ENCODE measurements at places on chromosomes 5 and 9.
A peak's percentile ranks its signal among the peaks of the same experiment; 100 is the strongest.

DNA sequence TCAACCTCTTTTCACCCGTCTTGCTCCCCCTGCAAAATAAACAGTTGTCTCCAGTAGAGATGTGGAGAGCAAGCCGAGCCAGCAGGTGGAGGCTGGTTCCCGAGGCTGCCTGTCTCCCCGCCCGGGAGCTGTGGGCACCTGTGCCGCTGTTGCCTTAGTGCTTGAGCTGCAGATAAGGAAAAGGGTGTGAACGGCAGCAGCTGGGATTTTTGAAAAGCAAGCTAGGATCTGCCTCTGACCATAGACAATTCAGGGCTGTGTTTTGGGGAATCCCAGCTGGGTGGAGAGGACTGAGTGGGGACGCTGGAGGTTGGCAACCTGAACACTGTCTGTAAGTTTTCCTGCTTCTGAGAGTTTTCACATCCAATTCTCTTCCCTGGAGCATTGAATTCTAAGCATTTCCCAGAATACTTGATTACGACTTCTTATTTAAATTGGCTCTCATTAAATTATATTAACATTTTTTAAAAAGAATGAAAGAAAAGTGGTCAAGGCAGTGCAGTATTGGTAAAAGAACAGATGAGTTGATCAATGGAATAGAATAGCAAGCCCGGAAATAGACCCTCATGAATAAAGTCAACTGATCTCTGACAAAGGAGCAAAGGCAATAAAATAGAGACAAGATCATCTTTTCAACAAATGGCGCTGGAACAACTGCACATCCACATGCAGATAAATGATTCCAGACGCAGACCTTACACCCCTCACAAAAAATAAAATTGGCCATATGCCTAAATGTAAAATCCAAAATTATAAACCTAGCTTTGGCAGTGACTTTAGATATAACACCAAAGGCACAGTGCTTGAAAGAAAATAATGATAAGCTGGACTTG, 9.7 kb downstream of the WNK2 start:
- no peak for DNase-seq

DNA sequence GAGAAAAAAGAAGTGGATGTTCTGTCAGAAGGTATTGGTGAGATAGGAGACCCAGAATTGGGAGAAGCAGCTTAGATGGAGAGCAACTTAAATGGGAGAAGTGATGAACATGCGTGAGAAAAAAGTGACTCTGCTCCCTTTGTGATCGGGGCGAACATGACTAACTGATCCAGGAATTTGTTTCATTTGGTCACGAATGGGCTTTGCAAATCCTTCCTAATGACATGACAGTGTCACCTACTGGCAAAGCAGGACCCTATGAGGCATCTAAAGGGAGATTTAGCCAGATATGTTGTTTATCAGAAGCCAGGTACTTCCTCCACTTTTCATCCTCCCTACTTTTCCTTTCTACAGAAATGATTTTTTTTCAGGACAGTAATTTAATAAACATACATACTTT, 787.4 kb upstream of the RGMB start:
- peak; percentile 7 for DNase-seq

GRCh38 chr5:14118551-14119320, 24.4 kb upstream of the TRIO start:
- DNase-seq, result peak; percentile 81

GRCh38 chr5:36389245-36389644, 87.5 kb upstream of the RANBP3L start:
- peak; percentile 19 for DNase-seq

- DNase-seq, result no peak
Measured at GRCh38 chr9:136695435-136695895, 8.2 kb upstream of the AGPAT2 start.

DNA sequence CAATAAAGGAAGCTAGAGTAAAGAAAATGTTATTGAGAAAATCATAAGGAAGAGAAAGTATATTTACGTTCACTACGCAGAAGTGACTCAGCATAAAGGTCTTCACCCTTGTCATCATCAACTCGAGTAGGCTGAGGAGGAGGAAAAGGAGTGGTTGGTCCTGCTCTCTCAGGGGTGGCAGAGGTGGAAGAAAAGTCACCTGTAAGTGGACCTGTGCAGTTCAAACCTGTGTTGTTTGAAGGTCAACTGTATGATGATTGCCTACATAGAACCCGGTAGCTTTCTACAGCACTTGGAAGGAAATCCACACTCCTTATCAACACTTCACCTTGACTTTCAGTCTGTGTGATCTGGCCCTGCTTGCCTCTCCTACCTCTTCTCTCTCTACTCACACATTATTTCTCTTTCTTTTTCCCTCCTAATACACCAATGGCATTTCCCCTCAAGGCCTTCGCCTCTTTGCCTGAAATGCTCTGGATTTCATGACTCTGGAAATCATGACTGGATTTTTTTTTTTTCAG, 109.3 kb upstream of the CPEB4 start:
- DNase-seq, result no peak

DNA sequence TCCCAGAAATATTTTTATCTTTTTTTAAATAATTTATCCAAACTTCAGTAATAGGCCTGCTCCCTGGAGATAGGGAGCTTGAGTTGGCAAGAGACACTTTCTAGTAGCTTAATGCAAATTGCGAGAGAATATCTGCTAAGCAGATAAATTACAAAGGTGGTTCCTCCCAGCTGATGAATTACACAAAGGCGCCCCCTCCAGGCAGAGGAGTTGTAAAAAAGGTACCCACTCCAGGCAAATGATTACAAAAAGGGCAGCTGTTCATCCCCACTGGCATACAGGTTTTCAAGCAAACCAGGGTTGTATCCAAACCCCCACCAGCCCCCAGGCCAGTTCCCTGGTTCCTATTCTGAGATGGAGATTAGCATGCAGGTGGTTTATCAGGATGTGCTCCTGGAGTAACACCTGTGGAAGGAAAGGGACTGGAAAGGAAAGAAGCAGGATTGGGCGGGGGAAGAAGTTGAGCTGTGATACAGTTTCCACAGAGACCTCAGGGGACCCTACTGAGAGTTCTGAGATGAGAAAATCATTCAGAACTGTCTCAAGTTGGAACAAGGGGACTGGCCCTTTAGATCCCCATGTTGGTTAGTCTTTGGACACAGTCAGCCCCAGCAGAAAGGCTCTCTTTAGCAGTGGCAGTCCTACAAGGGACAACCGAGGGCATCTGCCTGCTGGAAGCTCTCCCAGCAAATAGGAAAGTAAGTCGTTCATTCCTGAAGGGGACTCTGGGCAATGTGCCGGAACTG, 25.5 kb downstream of the ESM1 start:
- DNase-seq, result peak; percentile 15

- no peak for DNase-seq
Measured at GRCh38 chr9:33458444-33458843, 11.1 kb upstream of the AQP3 start.

DNA sequence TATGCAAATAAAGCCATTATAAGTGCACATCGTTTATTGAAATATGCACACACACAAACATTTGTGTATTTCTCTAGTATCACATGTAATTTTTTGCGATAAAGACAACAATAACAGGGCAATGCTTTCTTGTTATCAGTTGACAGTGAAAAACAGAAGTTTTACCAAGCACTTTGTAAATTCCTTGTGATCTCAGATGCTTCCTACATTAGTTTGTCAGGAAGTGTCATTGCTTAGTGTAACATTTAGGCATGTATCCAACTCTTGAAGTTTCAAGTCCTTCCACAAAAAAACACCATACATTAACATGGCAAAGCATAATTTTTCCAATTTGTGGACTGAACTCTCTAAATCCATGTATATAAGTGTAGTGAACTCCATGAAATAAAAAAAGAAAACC, 46.4 kb downstream of the MOCS2 start:
- no peak for DNase-seq

DNA sequence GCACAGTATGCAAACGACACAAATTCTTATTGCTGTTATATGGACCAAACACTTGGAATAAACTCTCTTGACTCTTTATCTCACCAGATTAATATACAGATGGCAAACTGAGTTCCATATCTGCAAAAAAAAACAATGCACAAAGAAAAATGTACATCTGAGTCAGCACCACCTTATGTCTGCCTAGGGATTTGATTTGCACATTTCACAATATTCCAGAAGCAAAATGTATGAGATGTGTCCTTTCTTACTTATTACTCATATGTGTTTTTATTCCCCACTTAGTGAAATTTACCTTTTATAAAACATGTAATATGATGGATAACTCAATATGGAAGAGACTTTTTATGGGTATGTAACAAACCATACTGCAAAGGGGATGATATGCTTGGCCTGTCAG, 236.9 kb downstream of the GLIS3 start:
- DNase-seq, result no peak

GRCh38 chr5:162334944-162335343, 267.4 kb downstream of the GABRG2 start:
- DNase-seq, result no peak

- no peak for DNase-seq
Measured at GRCh38 chr5:43362725-43363435, 49.3 kb downstream of the CCL28 start.

GRCh38 chr5:173726846-173727557, 110.6 kb upstream of the BOD1 start:
- DNase-seq, result no peak

- DNase-seq, result no peak
Measured at GRCh38 chr5:96318569-96319110, 114.4 kb downstream of the PCSK1 start.

GRCh38 chr5:38612851-38613250, 56.4 kb upstream of the LIFR start:
- DNase-seq, result no peak

GRCh38 chr5:33129309-33129708, 311.5 kb upstream of the TARS1 start:
- DNase-seq, result no peak
